ENCODE measurements at places on chromosomes 13 and 19.

- DNase-seq = no peak
These were observed 139.2 kb downstream of the SLITRK5 start for GRCh38 chr13:87810391-87810801.

DNA sequence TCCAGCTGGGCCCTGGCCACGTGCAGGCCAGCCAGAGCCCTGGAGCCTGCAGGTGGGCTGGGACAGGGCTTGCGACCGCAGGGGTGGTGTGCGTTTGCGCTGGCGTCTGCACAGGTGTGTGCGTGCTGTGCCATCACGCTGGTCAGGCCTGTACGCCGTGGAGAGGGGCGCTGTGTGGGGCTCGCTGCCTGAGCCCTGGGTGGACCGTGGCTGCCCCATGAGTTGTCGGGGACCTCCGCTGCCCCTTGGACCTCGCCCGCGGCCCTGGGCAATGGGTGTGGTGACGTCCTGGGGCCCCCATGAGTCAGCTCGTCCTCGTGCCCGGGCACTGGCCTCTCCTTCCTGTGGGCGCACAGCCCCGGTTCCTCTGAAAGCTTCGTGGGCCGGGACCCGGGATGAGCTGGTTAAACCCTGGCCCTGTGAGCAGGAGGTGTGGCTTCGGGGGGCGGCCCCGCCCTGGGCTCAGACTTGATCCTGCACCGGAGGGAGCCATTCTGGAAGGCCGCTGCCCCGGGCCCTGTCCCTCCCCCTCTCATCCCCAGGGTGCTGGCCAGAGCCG, 6.8 kb downstream of the CSNK1G2 start:
- no peak for DNase-seq

- DNase-seq = no peak
These were observed 553.5 kb downstream of the MYO16 start for GRCh38 chr13:109182777-109183465.

DNA sequence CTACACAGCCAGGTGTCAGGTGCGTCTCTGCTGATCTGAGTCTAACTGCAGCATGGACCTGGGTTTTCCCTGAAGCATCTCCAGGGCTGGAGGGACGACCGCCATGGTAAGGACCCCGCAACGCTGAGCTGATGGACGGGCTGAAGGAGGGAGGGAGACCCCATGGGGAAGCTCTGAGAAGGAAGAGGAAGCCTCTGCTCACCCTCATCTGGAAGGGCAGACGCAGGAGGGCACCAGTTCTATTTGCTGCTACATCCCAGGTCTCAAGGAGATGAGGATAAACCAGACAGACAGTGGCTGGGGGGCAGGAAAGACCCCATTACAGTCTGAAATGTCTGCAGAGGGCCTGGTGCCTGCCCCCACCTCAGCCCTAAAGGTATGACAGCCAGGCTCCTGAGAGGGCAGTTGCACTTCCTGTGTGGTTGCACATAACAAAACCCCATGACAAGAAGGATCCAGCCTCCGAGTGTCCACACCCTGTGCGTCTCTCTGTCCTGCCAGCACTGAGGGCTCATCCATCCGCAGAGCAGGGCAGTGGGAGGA, at the start of gene LILRA2:
TSS of gene LILRA2 (plus strand) at position 461 of the 543 bp plus-strand sequence. CDS start 89 bp downstream, outside the sequence.
- no peak for DNase-seq

DNA sequence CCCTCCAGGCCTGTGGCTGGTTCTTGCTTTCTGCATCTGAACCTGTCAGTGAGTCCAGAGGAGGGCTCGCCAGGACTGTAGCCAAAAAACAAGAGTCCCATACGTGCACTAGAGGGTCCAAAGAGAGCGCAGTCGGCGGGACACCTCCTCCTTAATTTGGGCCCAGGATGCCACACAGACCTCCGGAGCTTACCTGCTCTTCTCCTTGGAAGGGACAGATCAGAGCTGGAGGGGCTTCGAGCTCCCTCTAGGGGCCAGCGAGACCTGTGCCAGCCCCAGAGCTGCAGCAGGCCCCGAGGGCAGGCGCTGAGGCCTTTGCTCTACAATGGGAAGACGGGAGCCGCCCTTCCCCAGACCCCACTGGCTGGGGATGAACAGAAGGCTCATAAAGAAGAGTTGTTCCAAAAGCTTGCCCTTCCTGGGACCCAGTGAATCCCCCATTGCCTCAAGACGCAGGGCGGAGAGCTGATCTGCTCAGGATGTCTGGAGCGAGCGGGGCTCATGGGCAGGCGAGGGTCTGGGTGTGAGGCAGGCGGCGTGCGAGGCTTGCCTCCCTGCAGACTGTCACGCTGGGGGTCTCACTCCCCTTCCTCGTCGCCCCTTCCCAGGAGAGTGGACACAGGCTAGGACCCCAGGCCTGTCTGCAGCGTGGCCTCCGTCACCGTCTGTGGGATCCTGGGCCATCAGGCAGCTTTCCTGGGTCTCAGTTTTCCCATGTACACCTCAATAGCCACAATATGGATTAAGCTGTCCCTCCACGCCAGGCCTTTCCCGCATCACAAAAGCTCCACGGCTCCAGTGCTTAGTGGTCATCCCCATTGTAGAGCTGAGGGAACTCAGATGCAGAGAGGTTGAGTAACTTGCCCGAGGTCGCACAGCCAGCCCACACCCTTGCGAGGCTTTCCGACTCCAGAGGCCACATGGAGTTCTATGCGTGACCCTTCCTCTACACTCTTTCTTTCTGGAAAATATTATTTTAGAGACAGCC, 46.9 kb upstream of the VSTM2B start:
- DNase-seq = no peak

DNA sequence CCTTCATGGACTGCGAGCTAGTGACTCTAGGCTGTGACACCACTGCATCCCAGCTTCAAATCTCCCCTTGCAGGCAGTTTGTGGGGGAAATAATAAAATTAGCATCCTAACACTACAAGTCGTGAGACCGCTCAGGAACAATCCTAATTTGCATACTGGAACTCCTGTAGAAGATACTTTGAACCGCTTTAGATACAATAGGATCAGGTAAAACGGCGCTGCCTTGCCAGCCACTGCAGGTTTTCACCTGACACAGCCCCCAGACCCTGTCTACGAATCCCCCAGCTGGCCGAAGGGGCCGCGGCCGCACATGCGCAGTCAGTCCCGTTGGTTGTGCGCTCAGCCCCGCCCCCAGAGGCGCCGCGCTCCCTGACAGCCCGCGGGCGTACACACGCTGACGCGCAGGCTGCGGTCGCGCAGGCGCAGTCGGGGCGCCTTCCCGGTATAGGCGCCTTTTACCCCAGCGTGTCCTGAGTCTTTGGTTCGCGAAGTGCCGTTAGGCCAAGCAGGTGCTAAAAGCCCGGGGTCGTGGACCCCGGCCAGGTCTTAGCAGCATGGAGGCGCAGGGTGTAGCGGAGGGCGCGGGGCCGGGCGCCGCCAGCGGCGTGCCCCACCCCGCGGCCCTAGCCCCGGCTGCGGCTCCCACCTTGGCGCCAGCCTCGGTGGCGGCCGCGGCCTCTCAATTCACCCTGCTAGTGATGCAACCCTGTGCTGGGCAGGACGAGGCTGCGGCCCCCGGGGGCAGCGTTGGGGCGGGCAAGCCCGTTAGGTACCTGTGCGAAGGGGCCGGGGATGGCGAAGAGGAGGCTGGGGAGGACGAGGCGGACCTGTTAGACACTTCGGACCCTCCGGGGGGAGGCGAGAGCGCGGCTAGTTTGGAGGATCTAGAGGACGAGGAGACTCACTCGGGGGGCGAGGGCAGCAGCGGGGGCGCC, at the start of gene RFXAP:
TSS of gene RFXAP (plus strand) at position 419 of the 935 bp plus-strand sequence. CDS start at position 555, 136 bp downstream.
- peak; percentile 46 for DNase-seq

- no peak for DNase-seq
These were observed 53.8 kb downstream of the RNF6 start for GRCh38 chr13:26168237-26168814.

GRCh38 chr13:50631041-50631440, 212.5 kb downstream of the DLEU7 start:
- no peak for DNase-seq

GRCh38 chr13:97215325-97215724, 6.8 kb upstream of the MBNL2 start:
- no peak for DNase-seq

GRCh38 chr19:7515645-7516151, at the start of gene ZNF358:
Gene ZNF358, plus strand, starts transcription at chr19:7516103. Its CDS starts 3,140 bp downstream, at chr19:7519243.
- no peak for DNase-seq

GRCh38 chr19:35755550-35756376, 1.1 kb downstream of the HSPB6 start:
- DNase-seq = no peak

GRCh38 chr19:55273978-55274707, 5.8 kb downstream of the HSPBP1 start:
- DNase-seq = no peak

- no peak for DNase-seq
These were observed 6.4 kb downstream of the AXL start for GRCh38 chr19:41225238-41226052.

DNA sequence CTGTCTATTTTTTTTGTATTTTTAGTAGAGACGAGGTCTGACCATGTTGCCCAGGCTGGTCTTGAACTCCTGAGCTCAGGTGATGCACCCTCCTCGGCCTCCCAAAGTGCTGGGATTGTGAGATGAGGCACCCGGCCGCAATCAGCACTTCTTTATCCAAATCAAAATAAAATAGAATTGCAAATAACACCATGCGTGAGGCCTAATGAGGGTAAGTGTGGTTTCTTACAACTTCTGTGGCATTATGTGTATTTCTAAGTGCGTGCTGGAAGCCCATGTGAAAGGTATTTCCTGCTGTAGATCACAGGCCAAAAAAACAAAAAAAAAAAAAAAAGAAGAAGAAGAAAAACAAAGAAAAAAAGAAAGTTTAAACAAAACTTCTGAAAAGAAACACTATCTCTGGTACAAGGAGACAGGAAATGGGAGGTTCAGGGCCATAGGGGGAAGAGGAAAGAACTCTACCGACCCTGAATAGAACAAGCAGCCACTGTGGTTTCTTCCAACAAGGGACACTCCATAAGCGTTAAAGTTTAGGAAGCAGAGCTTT, 3.0 kb upstream of the GRAMD1A start:
- no peak for DNase-seq

- no peak for DNase-seq
These were observed 30.5 kb downstream of the TNFSF14 start for GRCh38 chr19:6639439-6639838.

DNA sequence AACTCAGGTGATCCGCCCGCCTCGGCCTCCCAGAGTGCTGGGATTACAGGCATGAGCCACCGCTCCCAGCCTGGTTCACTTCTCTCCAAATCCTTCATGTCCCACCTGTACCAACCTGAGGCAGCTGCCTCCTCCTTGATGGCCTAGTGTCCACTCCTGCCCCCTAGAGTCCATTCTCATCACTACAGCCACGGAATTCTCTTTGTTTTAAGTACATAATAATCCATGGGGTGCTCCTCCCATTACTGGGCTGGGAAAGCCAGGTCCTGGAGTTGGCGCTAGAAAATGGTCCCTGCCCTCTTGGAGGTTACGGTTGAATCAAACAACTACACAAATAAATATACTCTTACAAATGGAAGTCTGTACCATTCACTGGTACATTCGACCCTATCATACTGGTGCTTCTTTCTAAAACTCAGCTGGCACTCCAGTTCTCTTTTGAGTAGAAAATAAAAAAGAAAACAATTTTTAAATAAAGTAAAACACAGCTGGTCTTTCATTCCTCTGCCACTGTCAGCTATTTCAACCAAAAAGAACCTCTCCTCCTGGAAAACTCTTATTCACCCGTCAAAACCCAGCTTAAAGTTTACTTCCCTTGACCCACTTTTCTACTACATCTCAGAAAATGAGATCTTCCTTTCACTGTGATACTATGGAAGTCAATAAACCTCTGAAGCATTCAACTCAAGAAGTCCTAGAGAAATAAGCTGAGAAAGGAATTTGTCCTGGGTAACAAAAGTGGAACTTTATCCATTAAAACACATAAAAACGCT, 22.4 kb upstream of the ARHGEF18 start:
- no peak for DNase-seq

GRCh38 chr19:39420769-39421168, 8.3 kb downstream of the PLEKHG2 start:
- no peak for DNase-seq

DNA sequence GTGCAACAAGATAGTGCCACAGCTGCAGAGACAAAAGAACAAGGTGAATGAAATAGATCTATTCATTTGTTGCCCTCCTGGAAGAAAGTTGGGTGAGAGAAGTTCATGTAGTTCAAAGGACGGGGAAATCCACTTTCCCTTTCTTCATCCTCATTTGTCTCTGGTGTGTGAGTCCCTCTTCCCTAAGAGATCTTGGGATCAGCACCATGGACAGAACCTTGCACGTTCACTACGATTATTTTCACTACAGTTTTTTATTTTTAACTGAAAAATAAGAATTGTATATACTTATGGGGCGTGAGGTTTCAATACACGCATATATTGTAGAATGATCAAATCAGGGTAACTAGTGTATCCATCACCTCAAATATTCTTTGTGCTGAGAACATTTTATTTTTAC, 29.2 kb downstream of the NLRP5 start:
- DNase-seq = no peak

DNA sequence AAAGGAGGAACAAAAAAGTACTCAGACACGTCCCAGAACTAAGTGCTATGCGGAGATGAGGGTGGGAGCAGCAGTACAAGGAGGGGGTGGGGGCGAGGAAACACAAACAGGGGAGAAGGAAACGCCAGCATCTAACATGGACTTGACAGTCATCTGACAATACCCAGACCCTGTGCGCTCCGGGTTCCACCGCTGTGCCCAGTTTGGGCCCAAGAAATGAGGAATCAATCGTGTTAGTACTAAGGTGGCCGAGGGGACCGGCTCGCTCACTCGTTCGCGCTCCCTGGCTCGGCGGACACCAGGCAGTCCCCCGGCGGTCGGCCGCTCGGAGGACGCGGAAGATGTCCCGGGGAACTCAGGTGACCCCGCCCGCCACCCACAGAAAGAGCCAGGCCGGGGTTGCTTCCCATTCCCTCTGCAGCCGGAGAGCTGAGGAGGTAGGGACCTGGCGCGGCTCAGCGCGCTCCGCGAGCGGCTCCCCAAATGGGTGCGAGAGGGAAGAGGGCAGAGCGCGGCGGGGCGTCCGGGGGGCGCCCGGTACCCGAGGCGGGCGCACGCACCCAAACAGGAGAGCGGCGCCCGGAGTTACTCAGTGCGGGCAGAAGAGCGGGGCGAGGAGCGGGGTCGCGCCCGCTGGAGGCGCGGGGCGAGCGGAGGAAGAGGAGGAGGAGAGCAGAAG, 616 bp downstream of the TSHZ3 start:
- no peak for DNase-seq

DNA sequence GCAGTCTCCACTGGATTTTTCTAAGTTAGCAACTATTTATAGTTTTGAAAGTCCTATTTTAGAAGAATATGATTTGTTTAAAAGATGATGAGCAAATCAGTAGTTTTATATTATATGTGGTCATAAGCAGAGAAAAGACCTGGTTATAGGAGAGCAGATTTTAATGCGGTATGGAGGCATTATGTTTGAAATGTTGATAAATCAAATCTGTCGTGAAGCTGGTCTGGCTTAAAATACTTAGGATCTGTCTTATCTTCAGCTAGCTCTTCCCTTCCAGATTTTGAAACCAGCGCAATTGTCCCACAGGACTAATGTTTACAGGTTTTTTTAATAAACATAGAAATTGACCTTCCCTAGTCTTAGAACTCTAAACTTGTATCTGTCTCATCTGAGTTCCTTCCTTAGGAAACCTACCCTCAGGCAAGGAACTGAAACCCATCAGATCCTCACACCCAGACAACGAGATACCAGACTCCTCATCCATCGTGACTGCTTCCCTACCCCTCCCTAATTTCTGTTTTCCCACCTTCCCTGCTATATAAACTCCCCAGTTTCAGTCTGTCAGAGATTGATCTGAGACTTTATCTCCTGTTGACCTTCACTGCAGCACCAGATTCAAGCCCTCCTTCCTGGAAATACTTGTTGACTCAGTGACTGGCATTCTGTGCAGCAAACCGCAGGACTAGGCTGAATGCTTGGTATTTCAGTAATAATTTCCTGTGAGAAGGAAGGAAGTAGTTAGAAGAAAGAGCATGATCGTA, 37.8 kb upstream of the CXCL17 start:
- no peak for DNase-seq

Data from cortex of kidney (tissue), 1 donor.